ENCODE measurements at places on chromosomes 2 and 18. TPM values are rescaled to one million over a fixed set of nuclear protein-coding genes. Genes with fewer than 3 reads are reported as not detected.

The EPB41L3 gene
- total RNA-seq, result 12.8 TPM

The MGAT4A gene
- total RNA-seq, result 7.7 TPM

The CACNB4 gene
- 4.1 TPM for total RNA-seq

The IL1R1 gene
- total RNA-seq, result 0.46 TPM

The TRAPPC12 gene
- total RNA-seq, result 67.3 TPM

The CCDC148 gene
- 1.3 TPM for total RNA-seq

- peak; percentile 83 for DNase-seq
Measured at GRCh38 chr2:148813603-148814065, 61.4 kb upstream of the KIF5C start.

DNA sequence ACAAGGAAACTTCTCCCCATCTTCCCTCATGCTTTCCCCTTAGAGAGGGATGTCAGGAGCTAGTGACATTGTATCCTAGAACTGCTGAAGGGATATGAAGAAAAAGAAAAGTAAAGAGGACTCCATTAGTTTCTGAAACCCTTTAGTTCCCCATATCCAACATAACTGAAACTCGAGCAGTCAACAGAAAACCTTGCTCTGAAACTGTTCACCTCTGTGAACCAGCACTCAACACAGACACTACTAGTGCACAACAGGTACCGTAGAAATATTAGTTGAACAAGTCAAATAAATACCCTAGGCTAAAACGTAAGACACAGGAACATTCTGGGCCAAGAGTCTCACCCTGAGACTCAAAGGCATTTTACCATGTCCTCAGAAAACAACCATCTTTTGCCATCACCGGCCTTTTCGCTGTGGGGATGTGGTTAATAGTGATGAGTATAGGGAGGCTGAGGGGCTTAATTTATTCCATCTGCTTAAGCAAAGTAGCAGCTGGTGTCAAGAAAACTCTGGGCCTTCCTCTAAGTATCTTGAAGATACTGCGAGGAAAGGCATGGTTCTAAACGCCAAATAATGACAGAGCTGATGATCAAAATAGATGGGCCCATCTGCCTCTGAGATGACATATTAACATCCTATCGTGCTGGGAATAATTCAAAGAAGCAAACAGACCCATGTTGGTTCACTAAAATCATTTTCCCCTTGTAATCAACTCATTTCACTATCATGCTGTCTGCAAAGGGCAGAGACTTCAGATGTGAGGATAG, 156.8 kb downstream of the STK39 start:
- DNase-seq, result no peak

DNA sequence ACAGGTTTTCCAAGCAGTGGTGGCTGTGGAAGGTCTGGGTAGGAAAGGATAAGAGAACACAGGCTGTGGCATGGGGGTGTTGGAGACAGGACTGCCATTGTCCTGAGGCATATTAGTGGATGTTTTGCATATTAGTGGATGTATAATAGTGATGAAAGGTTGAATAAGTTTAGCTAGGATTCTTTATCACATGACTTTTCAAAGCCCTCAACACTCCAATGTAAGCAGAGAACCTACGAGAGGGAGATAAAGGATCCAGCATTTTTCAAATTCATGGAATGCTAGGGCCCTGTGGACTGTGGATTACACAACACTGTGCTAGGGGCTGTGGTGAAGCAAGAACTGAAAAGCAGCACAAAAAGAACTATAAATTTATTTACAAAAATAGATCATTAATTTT, 63.2 kb downstream of the POLE4 start:
- no peak for DNase-seq

GRCh38 chr2:160309585-160309984, 109.5 kb upstream of the ITGB6 start:
- DNase-seq, result no peak

DNA sequence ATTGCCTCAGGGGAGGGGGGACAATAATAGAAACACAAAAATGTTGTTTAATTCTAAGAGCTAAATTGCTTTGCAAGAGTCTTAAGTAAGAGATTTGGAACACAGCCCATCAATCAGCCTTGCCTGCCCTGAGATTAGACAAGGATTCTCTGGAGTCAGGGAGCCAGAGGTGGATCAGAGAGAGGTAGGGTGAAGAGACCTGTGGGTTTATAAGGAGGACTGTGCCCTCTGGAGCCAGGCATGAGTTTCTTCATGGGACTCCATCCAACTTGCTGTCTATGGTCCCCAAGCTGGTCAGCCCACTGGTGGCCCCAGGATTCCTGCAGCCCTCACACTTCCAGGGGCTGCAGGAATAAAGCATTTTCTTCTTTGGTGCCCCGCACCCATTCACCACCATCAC, 139.3 kb downstream of the ALK start:
- DNase-seq, result no peak

DNA sequence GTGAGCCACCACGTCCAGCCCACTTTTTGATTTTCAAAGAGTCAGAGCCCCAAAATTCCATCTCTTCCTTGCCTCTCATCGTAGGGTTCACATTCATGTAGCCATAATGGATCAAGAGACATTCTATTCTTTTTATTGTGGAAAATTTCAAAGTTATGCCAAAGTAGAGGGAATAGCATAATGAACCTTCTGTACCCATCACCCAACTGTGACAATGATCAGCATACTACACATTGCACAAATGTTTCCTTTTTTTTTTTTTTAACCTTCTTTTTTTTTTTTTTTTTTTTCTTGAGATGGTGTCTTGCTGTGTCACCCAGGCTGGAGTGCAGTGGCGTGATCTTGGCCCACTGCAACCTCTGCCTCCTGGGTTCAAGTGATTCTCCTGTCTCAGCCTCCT, 162.4 kb downstream of the EML6 start:
- no peak for DNase-seq

DNA sequence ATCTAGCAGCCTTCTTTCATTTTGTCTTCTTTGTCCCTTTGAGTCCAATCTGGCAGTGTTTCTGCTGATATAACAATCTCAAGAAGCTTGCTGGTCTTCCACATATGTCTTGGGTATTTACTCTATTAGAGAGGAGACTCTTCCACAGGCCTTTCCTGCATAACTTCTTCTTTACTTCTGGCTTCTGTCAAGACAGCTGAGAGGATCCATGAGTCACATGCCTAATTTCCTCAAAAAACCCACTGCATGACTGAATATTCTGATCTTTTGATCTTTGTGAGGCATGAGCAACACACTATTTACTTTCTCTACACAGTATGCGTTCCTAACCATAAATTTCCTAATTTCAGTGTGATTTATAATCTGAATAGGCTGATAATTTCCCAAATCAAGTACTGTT, 5.1 kb upstream of the DCC start:
- no peak for DNase-seq

DNA sequence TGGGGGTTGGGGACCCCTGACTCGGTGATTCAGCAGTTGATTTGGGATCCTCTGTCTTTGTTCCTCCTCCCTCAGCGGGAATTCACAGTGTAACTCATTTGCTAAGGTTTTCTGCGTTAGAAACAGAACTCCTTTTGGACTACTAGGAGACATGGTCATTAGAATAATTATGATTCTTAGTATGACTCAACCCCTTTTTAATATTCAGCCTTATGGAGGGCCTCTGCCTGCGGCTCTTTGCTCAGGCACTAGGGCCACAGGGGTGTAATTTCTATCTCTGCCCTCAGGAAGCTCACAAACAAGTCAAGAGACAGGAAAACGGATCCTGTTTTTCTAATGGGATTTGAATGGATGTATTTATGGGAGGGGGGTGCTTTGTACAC, 117.4 kb downstream of the SPTBN1 start:
- no peak for DNase-seq

DNA sequence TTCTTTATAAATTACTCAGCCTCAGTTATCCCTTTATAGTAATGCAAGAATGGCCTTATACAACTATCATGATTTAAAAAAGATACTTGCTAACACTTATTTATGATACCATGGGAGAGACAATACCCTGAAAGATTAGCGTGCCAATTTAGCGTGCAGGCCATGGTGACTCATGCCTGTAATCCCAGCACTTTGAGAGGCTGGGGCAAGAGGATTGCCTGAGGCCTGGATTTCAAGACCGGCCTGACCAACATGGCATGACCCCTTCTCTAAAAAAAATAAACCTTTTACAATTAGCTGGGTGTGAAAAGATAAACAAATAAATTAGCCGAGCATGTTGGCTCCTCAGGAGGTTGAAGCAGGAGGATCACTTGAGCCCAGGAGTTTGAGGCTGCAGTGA, 493.4 kb upstream of the FSIP2 start:
- no peak for DNase-seq

GRCh38 chr2:201574766-201575165, 68.5 kb downstream of the TMEM237 start:
- no peak for DNase-seq

- DNase-seq, result no peak
Measured at GRCh38 chr2:143451642-143452281, 322.5 kb downstream of the ARHGAP15 start.

DNA sequence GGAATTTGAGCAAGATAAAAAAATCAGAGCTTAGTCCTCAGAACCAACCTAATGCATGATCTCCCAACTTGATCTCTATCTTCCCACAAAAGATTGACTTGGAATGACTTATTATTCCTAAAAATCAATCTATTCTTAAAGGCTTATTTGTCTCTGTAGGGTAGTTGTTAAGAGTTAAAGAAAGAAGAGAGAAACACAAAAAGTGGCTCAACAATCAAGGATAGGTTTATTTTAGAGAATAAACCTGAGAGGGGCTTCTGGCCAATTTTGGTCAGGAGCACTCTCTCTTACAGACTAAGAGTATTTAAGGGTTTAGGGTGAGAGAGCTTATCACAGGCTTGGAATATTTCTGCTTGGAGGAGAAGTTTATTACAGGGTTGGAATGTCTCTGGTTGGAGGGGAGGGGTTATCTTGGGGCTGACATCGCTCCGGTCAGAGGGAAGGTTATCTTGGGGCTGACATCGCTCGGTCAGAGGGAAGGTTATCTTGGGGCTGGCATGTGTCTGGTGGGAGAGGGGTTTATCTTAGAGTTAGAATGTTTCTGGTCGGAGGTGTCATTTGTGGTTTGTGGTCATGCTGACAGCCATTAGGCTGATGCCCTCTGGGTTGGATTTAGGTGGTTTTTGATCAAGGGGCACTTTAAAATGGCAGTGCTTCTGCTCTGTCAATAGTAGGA, 2.4 kb upstream of the MFF start:
- no peak for DNase-seq

- no peak for DNase-seq
Measured at GRCh38 chr18:46333431-46334135, 229.4 kb downstream of the HAUS1 start.

- DNase-seq, result no peak
Measured at GRCh38 chr2:180413336-180413735, 406.2 kb upstream of the CWC22 start.

All from H1 (cell line).